SK-N-SH treated with all-trans-retinoic acid at 6 μM for 48 hours (cell line): ENCODE measurements at places on chromosomes 11 and 22.

DNA sequence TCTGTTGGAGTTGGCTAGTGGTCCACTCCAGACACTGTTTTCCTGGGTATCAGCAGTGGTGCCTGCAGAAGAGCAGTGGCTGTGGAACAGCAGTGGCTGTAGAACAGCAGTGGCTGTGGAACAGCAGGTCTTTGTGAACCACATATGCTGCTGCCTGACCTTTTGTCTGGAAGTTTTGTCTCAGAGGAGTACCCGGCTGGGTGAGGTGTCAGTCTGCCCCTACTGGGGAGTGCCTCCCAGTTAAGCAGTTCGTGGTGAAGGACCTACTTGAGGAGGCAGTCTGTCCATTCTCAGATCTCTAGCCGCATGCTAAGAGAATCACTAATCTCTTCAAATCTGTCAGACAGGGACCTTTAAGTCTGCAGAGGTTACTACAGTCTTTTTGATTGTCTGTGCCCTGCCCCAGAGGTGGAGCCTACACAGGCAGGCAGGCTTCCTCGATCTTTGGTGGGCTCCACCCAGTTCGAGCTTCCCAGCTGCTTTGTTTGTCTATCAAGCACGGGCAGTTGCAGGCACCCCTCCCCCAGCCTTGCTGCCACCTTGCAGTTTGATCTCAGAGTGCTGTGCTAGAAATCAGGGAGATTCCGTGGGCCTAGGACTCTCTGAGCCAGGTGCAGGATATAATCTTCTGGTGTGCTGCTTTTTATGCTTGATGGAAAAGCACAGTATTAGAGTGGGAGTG, 89.1 kb upstream of the TRIM48 start:
- no peak for ATAC-seq

GRCh38 chr11:92224407-92225124, at the start of gene FAT3:
Gene FAT3 (plus strand): TSS chr11:92224818. CDS start chr11:92352113, 127,295 bp downstream.
- ATAC-seq, result peak; percentile 73

DNA sequence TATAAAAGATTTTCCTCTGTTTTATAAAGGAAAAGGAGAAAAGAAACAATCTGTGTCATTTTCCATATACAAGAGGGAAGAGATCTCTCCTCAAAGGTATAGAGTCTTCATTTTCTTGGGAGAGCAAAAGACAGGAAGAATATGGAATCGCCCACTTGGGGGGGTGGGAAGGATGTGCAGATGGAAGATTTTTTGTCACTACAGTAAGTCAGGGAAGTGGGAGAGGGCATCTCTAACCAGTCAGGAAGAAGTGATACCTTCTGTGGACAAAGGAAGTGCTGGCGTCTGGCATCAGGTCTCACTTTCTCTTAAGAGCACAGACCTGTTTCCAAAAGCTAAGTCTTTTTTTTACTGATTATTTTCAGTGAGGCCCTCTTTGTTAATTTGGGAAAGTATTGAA, 1.4 kb downstream of the PRR14L start:
- no peak for ATAC-seq

GRCh38 chr22:20199906-20200305, 49.1 kb upstream of the CCDC188 start:
- no peak for ATAC-seq

DNA sequence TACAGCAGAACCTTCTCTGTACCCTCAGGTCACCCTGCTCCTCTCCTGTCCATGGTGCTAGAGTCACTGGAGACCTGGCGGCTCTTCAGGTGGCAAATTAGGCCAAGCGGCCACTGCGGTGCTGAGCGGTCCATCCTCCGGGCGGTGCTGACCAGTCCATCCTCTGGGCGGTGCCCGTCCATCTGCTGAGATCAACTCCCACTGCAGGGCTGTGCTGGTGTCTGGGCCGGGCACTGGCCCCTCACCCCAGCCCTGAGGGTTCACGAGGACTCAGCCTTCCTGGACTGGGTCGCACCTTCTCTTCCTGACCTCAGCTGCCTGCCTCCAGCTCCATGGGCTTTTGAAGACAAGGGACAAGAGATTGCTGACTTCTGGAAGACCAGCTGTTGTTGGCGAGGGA, 782.9 kb downstream of the BRD1 start:
- no peak for ATAC-seq

GRCh38 chr11:68145120-68145866, 24.1 kb upstream of the CHKA start:
- ATAC-seq, result no peak

GRCh38 chr11:124762624-124763155, 600 bp upstream of the ESAM start:
- ATAC-seq, result peak; percentile 33

DNA sequence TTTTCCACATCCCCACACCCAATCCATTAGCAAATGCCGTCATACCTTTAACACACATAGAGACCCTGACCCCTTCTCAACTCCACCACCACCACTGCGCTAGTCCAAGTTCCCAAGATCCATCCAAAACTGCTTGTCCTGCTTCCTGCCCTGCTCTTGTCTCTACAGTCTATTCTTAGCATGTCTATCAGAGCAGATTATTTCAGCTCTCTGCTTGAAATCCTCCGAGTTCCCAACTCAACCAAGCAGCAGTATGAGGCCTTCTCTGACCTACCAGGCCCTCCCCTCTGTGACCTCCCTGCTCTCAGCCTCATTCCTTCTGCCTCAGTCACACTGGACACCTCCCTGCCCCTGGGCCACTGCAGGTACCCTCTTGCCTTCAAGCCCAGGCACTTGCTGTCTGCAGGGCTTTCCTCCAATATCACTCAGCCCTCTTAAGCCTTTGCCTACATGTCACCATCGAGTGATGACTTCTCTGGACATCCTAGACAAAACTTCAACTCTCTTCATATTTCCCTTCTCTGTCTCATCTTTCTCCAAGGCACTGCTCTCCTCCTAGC, 134.6 kb downstream of the SPATA19 start:
- no peak for ATAC-seq

GRCh38 chr11:85815186-85815931, 4.4 kb upstream of the SYTL2 start:
- ATAC-seq, result peak; percentile 60

GRCh38 chr11:117860139-117860538, 16.3 kb downstream of the FXYD6 start:
- ATAC-seq, result no peak

DNA sequence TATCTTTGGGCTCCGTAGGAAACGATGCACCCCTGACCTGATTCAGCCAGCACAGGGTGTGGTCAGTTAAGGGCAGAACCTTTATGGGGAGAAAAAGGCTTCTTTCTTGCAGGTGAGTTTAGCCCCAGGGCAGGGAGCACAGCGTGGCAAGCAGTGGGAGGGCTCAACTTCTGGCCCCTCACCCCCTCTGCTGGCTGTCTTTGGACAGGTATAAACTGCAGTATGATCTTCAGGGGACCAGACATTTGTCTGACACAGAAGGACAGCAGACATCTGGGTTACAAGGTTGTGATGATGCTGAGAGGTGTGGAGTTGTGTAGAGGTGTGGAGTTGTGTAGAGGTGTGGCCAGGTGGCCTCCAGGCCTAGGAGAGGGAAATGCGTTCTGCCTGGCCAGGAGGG, 324.0 kb upstream of the PLET1 start:
- ATAC-seq, result no peak

DNA sequence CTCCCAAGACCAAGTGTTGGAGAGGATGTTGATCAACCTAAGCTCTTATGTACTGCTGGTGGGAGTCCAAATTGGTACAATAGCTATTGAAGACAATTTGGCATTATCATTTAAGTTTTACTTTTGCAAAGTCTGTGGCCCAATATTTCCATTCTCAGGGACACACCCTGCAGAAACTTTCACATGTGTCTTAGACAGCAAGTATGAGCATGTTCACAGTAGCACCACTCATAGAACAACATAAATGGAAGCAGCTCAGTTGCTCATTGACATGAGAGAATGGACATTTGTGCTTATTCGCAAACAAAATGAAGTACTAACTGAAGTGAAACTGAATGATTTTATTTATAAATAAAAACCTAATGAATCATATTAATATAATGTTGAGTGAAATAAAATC, 135.5 kb downstream of the NOX4 start:
- ATAC-seq, result no peak
